NCI-H187 treated with DMSO at 0.1 percent for 48 hours (cell line): ENCODE measurements at places on chromosomes 3 and 15.

DNA sequence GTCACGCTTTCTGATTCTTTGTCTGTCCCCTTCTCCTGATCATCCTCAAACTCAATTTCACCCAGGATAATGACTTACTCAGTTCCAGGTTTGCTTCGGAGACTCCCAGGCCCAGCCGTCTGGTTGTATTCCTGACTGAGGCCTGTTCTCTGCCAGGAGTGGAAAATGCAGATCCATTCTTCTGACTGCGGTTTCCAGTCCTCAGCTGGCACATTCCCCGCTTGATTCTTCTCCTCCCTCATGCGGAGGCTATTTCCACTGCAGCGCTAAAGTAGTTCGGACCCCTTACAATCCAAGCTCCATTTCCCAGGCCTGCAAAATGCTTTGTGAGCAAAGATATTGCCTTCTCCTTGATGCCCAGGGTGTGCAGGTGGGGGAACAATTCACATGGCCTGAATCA is 47.2 kb upstream of the GALNT15 start:
- no peak for DNase-seq

DNA sequence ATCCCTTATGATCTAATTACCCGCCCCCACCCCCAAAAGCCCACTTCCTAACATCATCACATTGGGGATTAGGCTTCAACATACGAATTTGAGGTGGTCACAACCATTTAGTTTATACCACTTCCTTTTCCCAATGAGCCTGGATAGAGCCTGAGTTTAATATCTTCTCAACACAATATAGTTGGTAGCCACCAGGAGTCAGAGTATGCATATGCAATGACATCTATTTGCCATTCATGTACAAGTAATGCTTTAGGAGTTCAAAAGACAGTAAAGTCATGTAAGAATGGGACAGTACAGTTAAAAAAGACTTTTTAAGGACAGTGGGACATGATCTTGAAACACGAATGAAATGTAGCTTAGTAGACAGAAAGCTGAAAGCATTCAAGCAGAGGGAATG is 172.4 kb downstream of the DCLK3 start:
- no peak for DNase-seq

DNA sequence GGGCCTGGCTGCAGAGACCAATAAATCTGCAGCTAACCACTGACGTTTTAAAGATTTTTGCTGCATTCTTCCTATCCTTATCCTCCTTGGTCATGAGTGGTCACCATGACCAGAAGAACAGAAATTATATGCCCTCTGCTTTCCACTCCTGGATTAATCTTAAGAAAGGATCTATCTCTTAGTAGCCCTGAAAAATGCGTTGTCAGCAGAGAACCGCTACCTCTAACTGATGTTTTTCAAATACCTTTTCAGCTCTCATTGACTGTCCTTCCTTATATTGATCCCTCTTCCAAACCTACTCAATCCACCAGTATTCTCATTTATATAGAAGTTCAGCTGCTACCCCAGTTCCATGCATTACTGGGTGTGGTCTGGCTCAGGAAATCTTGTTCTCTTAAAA is 610.1 kb downstream of the MECOM start:
- no peak for DNase-seq

DNA sequence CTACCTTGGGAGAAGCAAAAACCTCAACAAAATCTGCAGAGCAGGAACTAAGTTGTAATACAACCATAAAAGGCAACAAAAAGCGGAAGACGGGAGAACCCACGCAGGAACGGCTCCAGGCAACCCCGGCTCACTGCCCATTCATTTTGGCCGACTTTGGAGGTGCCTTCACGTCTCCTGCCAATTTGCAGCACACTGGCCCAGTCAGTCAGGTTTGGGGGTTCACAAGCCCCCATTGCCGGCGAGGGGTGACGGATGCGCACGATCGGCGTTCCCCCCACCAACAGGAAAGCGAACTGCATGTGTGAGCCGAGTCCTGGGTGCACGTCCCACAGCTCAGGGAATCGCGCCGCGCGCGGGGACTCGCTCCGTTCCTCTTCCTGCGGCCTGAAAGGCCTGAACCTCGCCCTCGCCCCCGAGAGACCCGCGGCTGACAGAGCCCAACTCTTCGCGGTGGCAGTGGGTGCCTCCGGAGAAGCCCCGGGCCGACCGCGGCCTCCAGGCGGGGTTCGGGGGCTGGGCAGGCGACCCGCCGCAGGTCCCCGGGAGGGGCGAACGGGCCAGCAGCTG is 463 bp downstream of the TERC start:
- DNase-seq: no peak
